Activated T-cell treated with anti-CD3 and anti-CD28 coated beads, Interleukin-2, amount 50 U/mL, for 1 hour (primary cell): ENCODE measurements at places on chromosomes 4 and X.

GRCh38 chrX:68409194-68409593 lies 24.1 kb downstream of the OPHN1 start:
- no peak for DNase-seq

GRCh38 chr4:20251031-20251795 lies 492 bp upstream of the SLIT2 start:
- peak; percentile 14 for DNase-seq

GRCh38 chrX:38117485-38117884 lies 103.2 kb downstream of the SRPX start:
- DNase-seq, result no peak

GRCh38 chr4:1061056-1061700 lies 49.8 kb downstream of the FGFRL1 start:
- no peak for DNase-seq

DNA sequence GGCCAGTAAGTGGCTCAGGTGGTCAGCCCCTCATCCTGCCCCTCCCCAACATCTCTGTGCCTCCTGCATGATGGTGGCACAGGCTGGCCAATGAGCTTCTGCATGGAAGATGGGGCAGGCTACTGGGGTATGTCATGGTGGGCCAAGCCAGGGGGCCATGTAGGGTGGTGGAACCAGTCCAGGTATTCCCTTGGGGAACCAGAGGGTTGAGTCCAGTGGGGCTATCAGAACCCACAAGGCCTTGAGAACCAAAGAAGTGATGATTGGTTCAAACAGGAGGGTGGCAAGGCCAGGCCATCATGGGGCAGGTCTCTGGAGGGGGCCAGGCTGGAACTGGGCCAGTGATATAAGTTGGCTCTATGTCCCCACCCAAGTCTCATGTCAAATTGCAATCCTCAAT lies 18.8 kb upstream of the PPP2R2C start:
- DNase-seq, result no peak

GRCh38 chr4:68960294-68961163 lies 8.9 kb upstream of the UGT2A3 start:
- DNase-seq, result no peak

- no peak for DNase-seq
These were observed 120.9 kb upstream of the NOCT start for GRCh38 chr4:138894709-138895108.

DNA sequence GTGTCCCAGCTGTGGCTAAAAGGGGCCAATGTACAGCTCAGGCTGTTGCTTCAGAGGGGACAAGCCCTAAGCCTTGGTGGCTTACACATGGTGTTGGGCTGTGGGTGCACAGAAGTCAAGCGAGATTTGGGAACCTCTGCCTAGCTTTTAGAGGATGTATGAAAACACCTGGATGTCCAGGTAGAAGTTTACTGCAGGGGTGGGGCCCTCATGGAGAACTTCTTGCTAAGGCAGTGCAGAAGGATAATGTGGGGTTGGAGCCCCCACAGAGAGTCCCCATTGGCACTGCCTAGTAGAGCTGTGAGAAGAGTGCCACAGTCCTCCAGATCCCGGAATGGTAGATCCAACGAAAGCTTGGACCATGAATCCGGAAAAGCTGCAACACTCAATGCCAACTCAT lies 40.5 kb downstream of the UBA6 start:
- DNase-seq, result no peak
